Activated CD8-positive, alpha-beta T cell treated with anti-CD3 and anti-CD28 coated beads for 36 hours (primary cell): ENCODE measurements at places on chromosomes 12 and 14.
A peak's percentile ranks its signal among the peaks of the same experiment; 100 is the strongest.

- H3K4me1 ChIP-seq, result no peaks in the 10 kb centered on the region
- peaks cover 2% of the 10 kb centered on the region for H3K27me3 ChIP-seq
- H3K27ac ChIP-seq, result no peak overlapping the region
These were observed 75.9 kb upstream of the C14orf180 start for GRCh38 chr14:104503691-104504090.

GRCh38 chr14:68137704-68138619 lies 318.4 kb downstream of the RAD51B start:
- H3K4me1 ChIP-seq, result peaks cover 2% of the 10 kb centered on the region
- H3K27ac ChIP-seq, result no peak overlapping the region
- H3K4me3 ChIP-seq, result no peak overlapping the region

- no peak for DNase-seq
- peaks cover 44% of the 10 kb centered on the region for H3K4me1 ChIP-seq
- H3K4me3 ChIP-seq, result no peak overlapping the region
- peaks cover 14% of the 10 kb centered on the region for H3K36me3 ChIP-seq
- H3K27ac ChIP-seq, result no peak overlapping the region
These were observed 76.2 kb downstream of the ETV6 start for GRCh38 chr12:11725686-11726085.

DNA sequence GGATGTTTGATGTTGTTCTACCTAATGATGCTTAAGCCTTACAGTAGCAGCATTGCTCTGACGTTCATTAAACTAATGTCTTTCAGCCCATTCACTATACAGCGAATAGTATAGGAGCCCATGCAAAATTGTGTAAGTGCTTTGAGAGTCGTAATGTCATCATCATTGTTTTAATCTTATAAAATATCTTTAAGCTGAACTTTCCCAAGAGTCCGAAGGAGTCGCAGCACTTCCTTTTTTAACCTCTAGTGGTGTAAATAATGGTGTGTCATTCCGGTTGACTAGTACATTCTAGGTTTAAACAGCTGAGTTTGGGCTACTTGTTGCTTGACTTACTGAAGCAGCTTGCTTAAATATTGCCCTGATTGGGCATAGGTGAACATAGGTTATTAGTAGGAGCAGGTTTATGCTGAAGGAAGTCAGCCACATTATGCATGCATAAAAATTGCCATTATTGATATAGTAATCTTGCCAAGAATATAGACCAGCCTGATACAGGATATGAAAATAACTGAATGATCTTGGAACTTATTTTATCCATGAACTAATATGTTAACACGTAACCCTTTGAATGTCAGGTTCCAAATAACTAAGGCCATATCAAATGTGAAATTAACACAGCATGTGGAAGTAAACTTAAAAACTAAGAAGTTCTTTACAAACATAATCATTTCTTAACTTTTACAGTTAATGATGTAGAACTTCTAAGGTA lies 2.6 kb downstream of the WNK1 start:
- H3K4me1 ChIP-seq, result peaks cover 37% of the 10 kb centered on the region
- peaks cover 51% of the 10 kb centered on the region for H3K36me3 ChIP-seq
- DNase-seq, result peak; percentile 44
- H3K27me3 ChIP-seq, result no peaks in the 10 kb centered on the region

GRCh38 chr12:543114-543451 lies 83.3 kb downstream of the B4GALNT3 start:
- H3K27ac ChIP-seq, result no peak overlapping the region
- no peaks in the 10 kb centered on the region for H3K36me3 ChIP-seq
- no peak for DNase-seq

GRCh38 chr12:828726-829395 lies 76.5 kb downstream of the WNK1 start:
- H3K4me1 ChIP-seq, result peaks cover 38% of the 10 kb centered on the region
- peaks cover 28% of the 10 kb centered on the region for H3K36me3 ChIP-seq
- DNase-seq, result no peak

DNA sequence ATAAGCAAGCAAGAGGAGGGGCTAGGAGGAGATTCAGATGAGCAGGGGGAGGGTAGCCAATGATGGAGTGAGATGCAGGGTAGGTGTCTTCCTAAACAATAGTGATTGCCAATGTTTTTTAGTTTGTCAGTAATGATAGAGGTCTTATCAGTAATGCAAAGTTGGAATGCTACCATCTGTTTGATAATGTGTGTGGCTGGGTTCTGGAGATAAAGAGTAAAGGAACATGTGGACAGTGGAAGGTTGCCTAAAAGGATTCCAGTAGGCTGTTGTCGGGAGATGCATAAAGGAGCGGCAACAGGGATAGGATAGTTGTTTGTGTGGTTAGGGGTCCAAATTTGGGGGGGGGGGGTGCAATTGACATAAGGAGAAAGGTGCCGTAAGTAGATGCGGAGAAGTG lies 52.5 kb downstream of the TESPA1 start:
- peaks cover 63% of the 10 kb centered on the region for H3K36me3 ChIP-seq
- DNase-seq, result no peak
- peaks cover 59% of the 10 kb centered on the region for H3K4me1 ChIP-seq
- peak overlapping the region; percentile 99 for H3K27ac ChIP-seq
